ENCODE measurements at places on chromosomes 3 and 15. TPM values are rescaled to one million over a fixed set of nuclear protein-coding genes. Genes with fewer than 3 reads are reported as not detected.

- DNase-seq = no peak
Observed at GRCh38 chr3:152109038-152109437, 159.7 kb upstream of the MBNL1 start.

GRCh38 chr15:48419896-48420295 is 88.7 kb downstream of the DUT start:
- no peak for DNase-seq

DNA sequence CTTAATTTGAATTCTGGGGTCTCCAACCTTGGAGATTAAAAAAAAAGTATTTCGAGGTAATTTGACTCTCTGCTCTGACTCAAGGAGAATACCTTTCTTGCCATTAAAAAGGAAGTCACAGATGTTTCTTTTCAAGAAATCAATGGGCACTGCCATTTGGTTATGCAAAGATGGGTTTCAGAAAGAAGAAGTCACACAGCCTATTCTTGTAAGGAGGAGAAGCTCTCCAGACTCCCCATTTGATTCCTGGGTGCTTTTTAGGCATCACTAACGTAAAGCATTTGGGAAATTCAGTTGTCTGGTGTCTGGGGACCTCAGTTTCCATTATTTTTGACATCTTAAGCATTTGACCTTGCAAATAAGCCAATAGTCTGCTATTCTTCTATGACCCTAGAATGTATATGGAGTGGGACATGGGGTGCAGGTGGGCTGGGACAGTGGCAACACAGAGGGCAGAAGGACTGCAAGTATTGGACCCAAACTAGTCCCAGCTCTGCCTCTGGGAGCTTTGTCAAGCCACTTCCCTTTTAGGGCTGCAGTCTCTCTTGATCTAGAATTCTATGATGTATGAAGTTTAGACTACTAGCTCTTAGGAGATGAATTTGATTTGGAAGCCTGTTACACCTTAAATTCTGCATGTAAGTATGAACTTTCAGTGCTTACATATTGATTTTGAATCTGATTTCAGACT is 27.8 kb downstream of the IL5RA start:
- DNase-seq = no peak

- peak; percentile 42 for DNase-seq
Observed at GRCh38 chr3:107421170-107421792, 44.0 kb downstream of the CCDC54 start.

DNA sequence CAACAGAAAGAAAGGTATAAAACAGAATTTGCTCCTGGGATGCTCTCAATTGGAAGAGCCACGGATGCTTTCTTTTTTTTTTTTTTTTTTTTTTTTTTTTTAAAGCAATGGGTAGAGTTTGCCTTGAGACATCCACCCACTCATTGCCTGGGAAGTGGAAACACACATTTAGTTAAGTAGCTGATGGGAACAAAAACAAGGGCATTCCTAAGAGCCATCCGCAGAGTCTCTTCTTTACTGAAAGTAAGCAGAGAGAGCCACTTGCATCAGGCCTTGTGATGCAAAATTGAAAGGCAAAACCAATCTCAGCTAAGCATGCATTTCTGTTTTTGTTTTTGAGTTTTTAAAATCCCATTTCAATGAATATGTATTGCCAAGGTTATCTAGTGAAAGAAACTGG is 787.9 kb upstream of the LMCD1 start:
- DNase-seq = no peak

DNA sequence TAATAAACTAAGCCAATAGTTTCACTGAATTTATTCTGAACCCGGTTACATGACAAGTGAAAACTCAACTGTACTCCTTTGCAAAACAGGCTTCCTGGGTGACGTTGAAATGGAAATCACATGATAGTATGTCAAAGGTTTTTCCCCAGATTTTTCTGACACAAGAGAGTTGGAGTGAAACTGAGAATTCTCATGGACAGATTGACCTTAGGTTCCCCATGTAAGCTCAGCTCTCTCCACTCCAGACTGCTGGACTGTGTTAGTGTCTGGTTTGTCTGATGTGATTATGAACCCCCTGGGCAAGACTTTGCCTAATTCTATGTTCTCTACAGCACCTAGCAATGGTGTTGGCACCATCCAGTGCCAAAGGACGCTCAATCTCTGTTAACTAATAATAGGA is 219.7 kb upstream of the COL8A1 start:
- no peak for DNase-seq

GRCh38 chr3:141728355-141728892 is 9.7 kb upstream of the RNF7 start:
- no peak for DNase-seq

DNA sequence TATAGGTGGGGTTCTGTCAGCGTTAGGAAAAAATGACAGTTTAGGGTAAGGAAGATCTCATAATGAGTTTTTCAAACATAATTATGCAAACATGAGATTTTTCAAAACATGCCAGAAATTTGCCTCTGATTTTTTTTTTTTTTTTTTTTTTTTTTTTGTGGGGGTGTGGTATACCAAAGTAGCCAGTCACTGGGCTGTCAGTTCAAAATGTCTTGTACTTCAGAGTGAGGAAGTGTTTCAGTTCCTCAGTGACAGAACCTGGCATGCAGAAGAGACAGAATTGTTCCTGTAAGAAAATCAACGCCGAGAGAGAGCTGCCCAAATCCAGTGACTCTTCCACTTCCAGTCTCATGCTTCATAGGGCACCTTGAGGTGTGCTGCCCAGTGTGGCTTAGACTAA is 9.7 kb downstream of the NCBP2 start:
- no peak for DNase-seq

GRCh38 chr15:54307252-54307902 is 329.1 kb downstream of the UNC13C start:
- DNase-seq = no peak

DNA sequence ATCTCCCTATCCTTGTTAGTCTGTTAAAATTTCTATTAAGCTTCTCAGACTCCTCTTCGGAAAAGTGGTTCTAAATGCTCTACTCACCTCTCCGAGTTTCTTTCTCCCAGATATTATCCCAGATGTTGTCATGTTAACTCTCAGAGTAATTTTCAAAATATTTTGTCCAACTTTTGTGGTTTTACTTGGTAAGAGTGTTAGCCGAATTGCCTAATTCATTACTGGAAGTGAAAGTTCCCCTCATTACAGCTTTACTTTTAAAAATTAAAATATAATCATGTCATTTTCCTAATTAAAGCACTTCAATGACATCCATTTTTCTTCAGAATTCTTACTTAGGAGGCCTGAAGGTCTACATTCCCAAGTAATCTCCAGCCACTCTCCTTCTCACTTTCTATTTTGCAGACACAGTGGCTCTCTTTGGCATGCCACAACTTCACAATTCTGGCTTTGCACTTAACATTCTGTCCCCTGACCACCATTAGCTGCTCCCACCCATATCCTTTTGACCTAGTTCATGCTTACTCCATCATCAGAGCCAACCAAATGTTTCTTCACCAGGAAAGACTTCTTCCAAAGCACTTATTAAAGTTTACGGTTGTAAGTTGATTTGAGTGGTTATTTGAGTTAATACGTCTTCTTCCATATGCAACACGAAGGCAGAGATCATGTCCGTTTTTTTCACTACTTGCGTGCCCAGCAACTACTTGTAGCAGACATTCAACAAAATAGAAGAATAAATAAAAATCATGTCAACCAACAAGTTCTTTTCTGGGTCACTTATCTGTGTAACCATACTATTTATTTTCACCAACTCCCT is 10.2 kb upstream of the TIPARP start:
- no peak for DNase-seq

- DNase-seq = no peak
Observed at GRCh38 chr3:52063026-52063723, 6.8 kb upstream of the DUSP7 start.

DNA sequence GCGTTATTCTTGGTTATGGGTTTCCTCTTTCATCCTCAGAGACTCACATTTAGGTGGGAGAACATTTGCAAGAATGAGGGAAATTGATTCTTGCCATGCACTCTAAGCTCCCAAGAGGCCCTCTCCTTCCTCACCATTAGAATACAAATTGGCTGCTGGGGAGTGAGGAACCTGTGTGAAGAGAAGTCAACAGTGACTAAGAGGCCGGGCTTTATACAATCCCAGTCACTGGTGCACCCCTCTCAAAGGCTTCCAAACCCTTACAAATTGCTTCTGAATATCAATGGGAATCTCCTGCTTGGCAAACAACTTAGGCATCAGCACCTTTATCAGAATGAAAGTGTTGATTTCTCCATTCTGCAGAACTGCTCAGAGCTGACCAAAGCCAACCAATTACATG is 16.5 kb upstream of the RGMA start:
- DNase-seq = no peak

DNA sequence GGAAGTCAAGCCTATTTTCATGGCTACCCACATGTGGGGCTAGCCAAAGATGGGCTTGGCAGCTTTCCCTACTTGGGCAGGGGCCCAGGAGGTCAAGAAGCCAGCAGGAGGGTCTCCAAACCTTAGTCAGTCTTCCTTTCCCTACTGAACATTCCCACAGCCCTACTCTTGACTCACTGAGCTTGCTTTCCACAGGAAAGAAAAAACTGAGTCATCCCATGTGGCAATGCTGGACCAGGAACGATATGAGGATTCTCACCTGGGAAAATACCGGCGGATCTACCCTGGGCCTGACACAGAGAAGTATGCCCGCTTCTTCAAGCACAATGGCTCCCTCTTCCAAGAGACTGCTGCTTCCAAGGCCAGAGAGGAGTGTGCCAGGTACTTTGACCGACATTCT is 3.7 kb upstream of the NGRN start:
- no peak for DNase-seq

DNA sequence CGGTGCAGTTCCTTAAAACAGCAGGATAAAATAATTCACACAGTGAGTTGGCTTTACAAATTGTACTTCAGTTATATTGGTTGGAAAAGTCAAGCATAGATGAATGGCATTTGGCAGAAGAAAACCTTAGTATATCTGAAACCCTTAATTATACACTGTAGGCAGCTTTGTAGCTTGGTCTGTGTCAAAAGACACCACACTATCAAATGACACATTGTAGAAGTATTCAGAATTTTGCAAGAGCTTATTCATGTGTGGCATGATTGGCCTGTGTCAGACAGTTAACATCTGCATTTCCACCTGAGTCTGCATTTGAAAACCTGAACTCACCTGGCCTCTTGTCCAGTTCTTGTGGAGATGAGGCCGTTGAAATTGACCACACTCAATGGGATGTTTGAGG is 13.8 kb downstream of the TMEM266 start:
- no peak for DNase-seq

- no peak for DNase-seq
Observed at GRCh38 chr3:188573291-188573940, 419.5 kb downstream of the LPP start.

DNA sequence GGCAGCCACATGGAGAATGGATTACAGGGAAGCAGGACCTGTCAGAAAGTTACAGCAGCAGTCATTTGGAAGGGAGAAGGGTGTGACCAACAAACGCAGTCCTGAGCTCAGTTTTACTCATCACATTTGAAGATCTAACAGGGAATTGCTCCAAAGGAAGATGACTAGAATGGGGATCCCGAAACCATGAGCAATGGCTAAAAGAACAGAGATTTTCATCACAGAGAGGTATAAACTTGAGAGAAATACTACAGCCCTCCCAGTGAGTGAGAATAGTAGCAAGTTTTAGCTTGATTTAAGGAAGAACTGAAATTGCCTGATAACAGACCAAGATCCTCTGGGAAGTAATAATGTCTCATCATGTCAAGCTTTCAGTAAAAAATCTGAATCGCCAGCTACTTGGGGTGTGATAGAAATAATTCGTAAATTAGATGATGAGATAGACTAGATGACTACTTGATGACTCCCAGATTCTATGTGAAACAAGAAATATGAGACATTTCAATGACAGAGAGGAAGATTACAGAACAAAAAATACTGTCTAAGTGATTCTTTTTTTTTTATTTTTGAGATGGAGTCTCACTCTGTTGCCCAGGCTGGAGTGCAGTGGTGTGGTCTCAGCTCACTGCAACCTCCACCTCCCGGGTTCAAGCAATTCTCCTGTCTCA is 16.9 kb downstream of the CD47 start:
- DNase-seq = no peak

GRCh38 chr3:96844204-96844514 is 29.8 kb downstream of the EPHA6 start:
- DNase-seq = no peak

DNA sequence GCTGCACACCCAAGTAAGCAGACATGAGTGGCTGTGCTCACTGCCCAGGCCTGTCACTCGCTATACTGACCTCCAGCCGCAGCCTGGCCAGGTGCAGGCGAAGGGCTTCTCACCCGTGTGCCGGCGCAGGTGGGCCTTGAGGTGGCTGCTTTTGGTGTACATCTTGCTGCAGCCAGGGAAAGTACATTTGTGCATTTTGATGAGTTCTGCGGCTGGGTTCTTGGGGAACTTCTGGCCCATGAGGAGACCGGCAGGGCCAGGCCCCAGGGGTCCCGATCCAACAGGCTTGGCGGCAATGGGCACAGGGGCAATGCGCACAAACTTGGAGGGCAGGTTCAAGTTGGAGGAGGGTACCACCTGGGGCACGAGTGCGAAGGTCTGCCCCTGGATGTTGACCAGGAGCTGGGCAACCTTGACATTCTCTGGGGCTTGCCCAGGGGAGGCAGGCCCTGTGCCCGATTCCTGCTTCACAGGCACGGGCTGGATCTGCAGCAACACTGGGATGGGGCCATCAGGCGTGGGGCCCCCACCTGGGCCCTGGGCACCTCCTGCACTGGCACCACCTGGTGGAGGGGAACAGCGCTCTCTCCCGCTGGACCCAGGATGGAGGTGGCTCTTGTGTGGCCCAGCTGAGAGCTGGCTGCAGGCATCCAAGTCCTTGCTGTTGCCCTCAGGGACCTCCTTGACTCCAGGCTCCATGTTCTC is 5.3 kb downstream of the KLF15 start:
- DNase-seq = no peak

DNA sequence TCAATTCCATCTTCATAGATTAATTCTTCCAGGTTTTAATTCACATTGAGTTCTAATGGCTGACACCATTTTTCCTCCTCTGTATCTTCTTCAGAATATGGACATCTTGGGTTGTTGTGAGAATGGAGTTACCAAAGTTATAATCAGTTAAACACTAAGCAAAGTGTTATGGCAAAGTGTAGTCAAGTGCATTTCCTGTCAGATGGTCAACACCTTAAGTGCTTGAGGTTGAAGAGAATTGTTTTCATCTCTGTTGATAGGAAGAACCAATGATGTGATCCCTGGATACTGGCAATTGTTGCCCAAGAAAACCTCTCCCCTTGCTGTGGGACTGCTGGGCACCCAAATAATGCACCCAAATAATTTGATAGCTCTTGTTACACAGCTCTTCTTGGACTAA is 102.6 kb upstream of the SATB1 start:
- no peak for DNase-seq

GRCh38 chr15:87944691-87945090 is 311.8 kb downstream of the NTRK3 start:
- DNase-seq = no peak

Gene PRSS50
- 1.2 TPM for polyA plus RNA-seq

Gene RARRES1
- polyA plus RNA-seq = 91.7 TPM

Gene NANOGP8
- 0.41 TPM for polyA plus RNA-seq

Gene CCK
- not detected for polyA plus RNA-seq

Gene TP53BP1
- 97.9 TPM for polyA plus RNA-seq

Gene XIRP1
- polyA plus RNA-seq = 0.09 TPM

Gene PLA2G4D
- polyA plus RNA-seq = 0.16 TPM

Gene GOLGA8S
- 1.3 TPM for polyA plus RNA-seq

Gene LRRC31
- polyA plus RNA-seq = not detected
